ENCODE measurements at places on chromosomes 11 and 22. TPM values are rescaled to one million over a fixed set of nuclear protein-coding genes. Genes with fewer than 3 reads are reported as not detected.

Gene CHRNA10
- total RNA-seq: 4.0 TPM

- no peak overlapping the region for H3K4me3 ChIP-seq
- H3K27ac ChIP-seq: no peak overlapping the region
- H3K4me1 ChIP-seq: no peaks in the 10 kb centered on the region
- DNase-seq: no peak
- H3K36me3 ChIP-seq: no peaks in the 10 kb centered on the region
Measured at GRCh38 chr11:46183819-46184218, 62.6 kb upstream of the PHF21A start.

GRCh38 chr11:5339771-5340322, 3.5 kb downstream of the OR51B5 start:
- DNase-seq: no peak
- no peaks in the 10 kb centered on the region for H3K36me3 ChIP-seq
- H3K27me3 ChIP-seq: no peaks in the 10 kb centered on the region
- H3K4me1 ChIP-seq: no peaks in the 10 kb centered on the region

GRCh38 chr11:115207166-115207591, 297.0 kb downstream of the CADM1 start:
- no peak overlapping the region for H3K27ac ChIP-seq
- H3K27me3 ChIP-seq: no peaks in the 10 kb centered on the region
- no peaks in the 10 kb centered on the region for H3K4me1 ChIP-seq
- no peak for DNase-seq
- H3K36me3 ChIP-seq: no peaks in the 10 kb centered on the region

GRCh38 chr11:112310419-112310818, 49.8 kb upstream of the PLET1 start:
- no peaks in the 10 kb centered on the region for H3K4me1 ChIP-seq

All from aorta (tissue), 5 donors.